Heart right ventricle (tissue), 16 donors: ENCODE measurements at places on chromosomes 5 and 9.
A peak's percentile ranks its signal among the peaks of the same experiment; 100 is the strongest.

- no peak for DNase-seq
Measured at GRCh38 chr5:61623401-61624069, 291.5 kb downstream of the ZSWIM6 start.

- DNase-seq = no peak
Measured at GRCh38 chr5:2594701-2595100, 156.8 kb downstream of the IRX2 start.

GRCh38 chr5:134053840-134054338 lies 49.1 kb upstream of the VDAC1 start:
- no peak for DNase-seq

GRCh38 chr5:141343242-141343952 lies at the start of gene PCDHGA3:
TSS of gene PCDHGA3 (plus strand) at chr5:141343829. CDS start at chr5:141344034, 205 bp downstream.
- DNase-seq = no peak

DNA sequence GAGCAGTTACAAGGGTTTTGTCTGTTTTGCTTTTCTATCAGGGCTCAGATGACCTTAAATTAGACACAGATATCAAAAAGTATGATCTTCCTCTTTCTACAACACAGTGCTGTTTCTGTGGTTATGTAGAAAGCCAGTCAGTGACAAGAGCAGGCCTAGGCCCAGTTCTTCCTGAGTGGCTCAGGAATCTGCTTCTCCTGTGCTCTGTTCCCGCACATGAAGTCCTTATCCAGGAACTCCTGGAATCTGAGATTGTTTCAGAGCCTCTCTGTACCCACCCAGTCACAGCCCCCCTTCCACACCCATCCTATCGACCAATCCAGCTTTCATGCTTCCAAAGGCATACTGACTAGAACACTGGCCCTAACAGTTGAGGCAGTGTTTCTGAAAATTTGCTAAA lies 40.4 kb upstream of the SMU1 start:
- DNase-seq = no peak

DNA sequence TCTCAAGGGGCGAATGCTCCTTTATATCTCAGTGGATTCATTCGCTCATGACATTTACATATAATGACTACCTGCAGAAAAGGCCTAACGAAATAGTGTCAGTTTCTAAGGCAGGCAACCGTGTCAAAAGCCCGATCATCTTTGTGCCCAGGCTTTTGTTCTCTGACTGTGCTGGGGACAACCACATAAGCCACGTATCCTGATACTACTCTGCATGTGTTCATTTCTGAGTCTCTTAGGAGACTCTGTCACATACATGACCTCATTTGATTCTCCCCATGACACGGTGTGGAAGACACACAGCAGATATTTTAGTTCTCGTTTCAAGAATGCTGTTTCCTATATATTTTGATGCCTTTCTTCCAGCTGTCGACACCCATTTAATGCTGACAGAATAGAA lies 598.5 kb downstream of the BNC2 start:
- no peak for DNase-seq

- no peak for DNase-seq
Measured at GRCh38 chr9:119963798-119964372, 594.6 kb upstream of the BRINP1 start.

DNA sequence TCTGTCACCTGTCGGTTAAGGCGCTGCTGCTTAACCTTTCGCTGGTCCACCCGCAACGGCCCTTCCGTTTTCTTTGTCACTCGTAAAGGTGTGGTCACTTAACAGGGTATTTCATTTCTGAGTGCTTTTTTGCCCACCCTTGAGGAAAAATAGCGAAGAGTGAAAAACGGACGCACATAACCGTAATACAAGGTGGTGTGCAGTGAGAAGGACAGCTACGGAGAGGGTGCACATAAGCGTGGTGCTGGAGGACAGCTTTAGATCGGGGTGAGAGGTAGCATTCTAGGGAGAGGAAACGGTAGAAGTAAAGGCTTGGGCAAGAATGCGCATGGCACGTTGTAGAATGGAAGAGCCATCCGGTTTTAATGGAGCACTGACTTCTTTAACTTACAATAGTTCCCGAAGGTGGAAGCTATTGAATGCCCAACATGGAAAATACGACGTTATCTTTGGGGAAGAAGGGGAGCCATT lies 761 bp downstream of the CCT5 start:
- no peak for DNase-seq

GRCh38 chr5:172107571-172107970 lies 80.5 kb downstream of the STK10 start:
- no peak for DNase-seq

GRCh38 chr5:2848619-2849018 lies 97.1 kb upstream of the IRX2 start:
- DNase-seq = no peak

DNA sequence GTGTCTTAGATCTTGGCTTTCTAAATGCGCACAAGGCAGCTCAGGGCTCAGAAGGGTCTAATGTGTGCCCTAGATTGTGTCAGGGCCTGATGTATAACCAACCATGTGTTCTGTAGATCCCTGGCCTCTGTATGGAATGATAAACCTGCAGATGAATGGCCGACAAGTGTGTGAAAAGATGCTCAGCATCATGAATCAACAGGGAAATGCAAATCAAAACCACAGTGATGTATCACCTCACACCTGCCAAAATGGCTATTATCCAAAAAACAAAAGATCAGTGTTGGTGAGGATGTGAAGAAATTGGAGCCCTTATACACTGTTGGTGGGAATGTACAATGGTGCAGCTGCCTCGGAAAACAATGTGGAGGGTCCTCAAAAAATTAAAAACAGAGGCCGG lies 489.8 kb downstream of the SEMA5A start:
- no peak for DNase-seq

GRCh38 chr9:112548836-112549595 lies 62.4 kb downstream of the KIAA1958 start:
- no peak for DNase-seq

- no peak for DNase-seq
Measured at GRCh38 chr9:13750639-13751038, 471.1 kb upstream of the MPDZ start.

DNA sequence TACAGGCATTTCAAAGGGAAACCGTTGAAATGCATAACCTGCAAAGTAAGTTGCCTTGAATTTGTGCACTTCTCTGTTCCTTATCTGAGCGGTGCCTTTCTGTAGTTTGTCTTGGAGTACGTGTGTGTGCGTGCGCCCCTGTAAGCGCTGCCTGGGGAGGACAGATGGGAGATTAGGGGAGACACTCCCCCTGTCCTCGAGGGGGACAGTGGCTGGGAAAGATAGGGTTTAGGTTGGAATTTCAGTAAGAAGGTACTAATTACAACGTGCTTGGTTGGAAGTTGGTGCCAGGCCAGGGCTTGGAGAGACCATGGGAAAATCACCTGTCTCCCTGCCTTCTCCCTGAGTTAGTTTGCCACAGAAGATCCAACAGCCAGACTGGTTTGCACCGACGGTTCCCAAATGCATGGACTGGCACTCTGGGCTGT lies 73.2 kb downstream of the PIK3R1 start:
- peak; percentile 14 for DNase-seq

GRCh38 chr5:58318468-58318867 lies 141.4 kb downstream of the PLK2 start:
- DNase-seq = no peak

- DNase-seq = no peak
Measured at GRCh38 chr5:174708476-174709207, 15.7 kb upstream of the MSX2 start.

- no peak for DNase-seq
Measured at GRCh38 chr5:80220245-80220897, 35.5 kb downstream of the SERINC5 start.

- no peak for DNase-seq
Measured at GRCh38 chr5:72908664-72909063, 47.2 kb upstream of the FCHO2 start.

DNA sequence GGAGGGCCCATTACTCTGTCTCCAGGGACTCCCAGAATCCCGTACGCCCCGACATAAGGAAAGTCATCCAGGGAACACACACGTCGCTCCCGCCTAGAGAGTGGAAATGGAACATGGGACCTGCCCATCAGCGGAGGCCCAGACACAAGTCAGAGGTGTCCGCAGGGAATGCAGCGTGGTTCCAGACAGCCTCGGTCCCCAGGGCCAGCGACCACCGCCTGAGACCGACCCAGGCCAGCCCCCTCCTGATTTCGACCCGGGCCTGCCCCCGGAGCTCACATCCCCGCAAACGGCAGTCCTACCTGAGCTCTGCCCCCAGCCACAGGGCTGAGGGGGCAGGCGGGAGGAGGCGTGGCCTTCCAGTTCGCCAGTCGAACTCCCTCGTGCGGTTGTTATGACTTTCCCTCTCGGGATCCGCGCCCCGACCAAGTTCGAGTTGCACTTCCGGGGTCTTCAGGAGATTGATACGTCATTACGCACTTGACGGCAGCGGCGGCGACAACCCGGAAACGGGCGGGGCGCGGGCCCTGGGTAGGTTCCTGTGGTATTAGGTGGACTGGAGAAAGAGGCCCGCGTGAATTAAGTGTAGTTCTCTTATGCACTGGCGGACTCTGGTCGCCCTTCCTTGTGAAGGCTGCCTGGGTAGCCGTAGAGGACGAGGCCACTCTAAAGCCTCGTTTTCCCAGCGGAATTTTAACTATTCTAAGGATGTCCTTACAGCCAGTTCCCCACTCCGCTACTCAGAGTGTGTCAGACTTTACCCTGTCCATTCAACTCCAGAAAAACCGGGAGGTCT lies 370.0 kb upstream of the POU5F2 start:
- DNase-seq = peak; percentile 95

DNA sequence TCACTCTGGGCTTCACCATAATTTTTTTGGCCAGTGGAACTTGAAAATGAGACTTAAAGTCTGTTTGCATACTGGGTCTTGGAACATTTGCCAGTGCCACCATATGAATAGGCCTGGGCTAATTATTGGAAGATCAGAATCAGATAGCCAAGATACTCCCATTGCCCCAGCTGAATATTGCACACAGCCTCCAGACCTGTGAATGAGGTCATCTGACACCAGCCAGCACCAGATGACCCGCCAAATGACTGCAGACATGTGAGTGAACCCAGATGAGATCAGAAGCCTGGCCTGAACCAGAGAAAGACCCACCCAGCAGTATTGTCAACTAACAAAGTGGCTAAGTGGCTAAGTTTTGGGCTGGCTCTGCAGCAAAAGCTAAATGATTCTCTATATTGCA lies 220.5 kb upstream of the MPDZ start:
- DNase-seq = peak; percentile 14

DNA sequence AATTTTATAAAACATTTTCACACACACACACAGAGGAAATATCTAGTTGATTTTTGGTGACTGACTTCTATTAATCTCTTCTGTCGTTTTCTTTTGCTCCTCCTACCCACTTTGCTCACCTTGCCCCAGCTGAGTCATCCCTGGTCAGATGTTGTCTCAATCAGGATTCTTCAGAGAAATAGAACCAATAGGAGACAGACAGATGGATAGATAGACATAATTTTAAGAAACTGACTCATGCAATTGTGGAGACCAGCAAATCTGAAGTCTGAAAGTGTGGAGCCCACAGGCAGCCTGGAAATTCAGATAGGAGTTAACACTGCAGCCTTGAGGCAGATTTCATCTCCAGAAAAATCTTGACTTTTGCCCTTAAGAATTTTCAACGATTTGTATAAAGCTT lies 37.0 kb upstream of the PIK3R1 start:
- no peak for DNase-seq

DNA sequence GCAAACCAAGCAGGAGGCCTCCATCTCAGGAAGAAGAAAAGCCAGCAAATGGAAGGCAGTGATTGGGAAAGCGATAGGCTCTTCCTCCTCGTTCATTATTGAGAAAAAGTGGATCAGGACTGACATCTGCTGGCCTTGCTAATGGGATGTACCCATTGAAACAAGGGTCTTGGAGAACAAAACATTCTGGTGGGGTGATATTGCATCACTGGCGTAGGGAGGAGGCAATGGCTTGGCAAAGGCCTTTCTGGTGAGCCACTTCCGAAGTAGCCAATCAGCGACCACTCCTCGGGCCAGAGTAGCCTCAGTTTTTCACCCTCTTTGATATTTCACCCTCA lies 86.7 kb upstream of the NFIB start:
- DNase-seq = peak; percentile 15

- no peak for DNase-seq
Measured at GRCh38 chr5:61467766-61468482, 135.9 kb downstream of the ZSWIM6 start.

DNA sequence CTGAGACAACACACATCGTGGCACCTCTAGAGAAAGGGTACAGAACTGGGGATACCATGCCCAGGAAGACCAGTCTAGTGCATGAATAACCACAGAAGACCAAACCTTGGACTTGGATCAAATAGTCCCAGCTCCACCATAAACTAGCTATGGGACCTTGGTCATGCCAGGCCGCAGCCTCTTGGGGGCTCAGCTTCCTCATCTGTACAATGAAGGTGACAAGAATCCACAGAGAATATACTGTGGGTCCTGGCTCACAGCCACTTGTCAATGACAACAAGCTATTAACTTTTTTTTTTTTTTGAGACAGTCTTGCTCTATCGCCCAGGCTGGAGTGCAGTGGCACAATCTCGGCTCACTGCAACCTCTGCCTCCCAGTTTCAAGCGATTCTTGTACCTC lies 3.9 kb downstream of the KYAT1 start:
- DNase-seq = no peak
